ENCODE measurements at places on chromosomes 1 and 21.

GRCh38 chr1:234969581-234970400 is 158.8 kb downstream of the TOMM20 start:
- no peak for DNase-seq

GRCh38 chr1:161190962-161191521 is 7.8 kb downstream of the ADAMTS4 start:
- no peak for DNase-seq

DNA sequence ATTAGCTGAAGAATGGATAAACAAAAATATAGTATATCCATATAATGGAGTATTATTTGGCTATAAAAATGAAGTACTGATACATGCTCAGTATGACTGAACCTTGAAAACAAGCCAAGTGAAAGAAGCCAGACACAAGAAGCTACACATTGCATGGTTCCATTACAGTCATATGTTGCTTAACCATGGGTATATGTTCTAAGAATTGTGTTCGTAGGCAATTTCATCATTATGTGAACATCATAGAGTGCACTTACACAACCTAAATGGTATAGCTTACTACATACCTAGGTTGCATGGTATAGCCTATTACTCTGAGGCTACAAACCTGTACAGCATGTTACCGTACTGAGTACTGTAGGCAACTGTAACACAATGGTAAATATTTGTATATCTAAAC is 28.6 kb upstream of the FCAMR start:
- no peak for DNase-seq

- DNase-seq: peak; percentile 72
These were observed 4.1 kb upstream of the PTPN7 start for GRCh38 chr1:202164271-202165037.

- DNase-seq: no peak
These were observed 26.5 kb upstream of the SLC30A10 start for GRCh38 chr1:219954736-219955421.

Measured in activated CD4-positive, CD25-positive, alpha-beta regulatory T cell treated with anti-CD3 and anti-CD28 coated beads, Interleukin-2, amount 50 U/mL, for 72 hours (primary cell).